ENCODE measurements at places on chromosomes 16 and 17.

DNA sequence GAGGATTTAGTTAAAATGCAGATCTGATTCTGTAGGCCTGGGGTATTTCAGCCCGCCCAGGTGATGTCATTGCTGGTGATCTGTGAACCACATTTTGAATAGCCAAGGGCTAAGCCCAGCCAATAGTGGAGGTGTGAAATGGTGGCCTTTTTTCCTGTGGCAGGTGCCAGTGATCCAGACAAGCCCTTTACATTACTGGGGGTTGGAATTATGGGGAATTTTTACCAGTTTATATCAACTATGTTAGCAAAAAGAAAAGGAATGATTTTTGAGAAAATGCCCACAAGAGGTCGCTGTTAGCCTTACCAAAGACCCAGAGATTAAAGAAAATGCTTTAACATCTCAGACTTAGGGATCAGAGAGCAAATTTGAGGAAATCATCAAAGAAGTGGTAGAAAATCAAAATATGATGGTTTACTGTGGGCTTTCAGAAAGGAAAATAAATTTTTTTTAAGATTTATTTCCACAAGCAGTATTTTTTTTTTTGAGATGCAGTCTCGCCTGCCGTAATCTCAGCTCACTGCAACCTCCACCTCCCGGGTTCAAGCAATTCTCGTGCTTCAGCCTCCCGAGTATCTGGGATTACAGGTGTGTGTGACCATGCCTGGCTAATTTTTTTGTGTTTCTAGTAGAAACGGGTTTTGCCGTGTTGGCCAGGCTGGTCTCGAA lies 3.9 kb downstream of the VPS35L start:
- DNase-seq = peak; percentile 40

GRCh38 chr17:40580140-40580539 lies 14.9 kb upstream of the CCR7 start:
- DNase-seq = no peak

- DNase-seq = no peak
Measured at GRCh38 chr17:30812218-30813177, 12.0 kb downstream of the CRLF3 start.

DNA sequence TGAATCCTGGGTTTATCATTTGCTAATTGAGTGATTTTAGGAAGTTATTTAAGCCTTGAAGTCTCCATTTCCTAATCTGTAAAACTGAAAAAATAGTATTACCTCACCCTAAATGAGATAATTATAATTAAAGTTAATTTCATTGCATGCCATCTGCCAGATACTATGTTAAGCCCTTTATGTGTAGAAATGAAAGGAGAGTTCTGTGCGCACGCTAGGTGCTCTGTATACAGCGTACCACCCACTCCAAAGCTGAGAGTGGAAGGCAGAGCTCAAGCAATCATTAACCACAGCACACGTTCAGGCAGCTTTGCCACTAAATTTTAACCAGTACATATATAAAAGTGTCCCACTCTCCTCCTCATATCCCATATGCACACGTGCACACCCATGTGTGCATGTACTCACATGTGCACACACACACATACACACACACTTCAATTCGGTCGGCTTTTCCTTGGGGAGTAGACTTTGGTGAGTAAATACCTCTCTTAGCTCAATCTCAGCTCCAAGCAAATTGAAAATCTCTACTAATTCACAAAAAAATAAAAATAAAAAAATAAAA lies 204.8 kb downstream of the GRIN2A start:
- peak; percentile 23 for DNase-seq

DNA sequence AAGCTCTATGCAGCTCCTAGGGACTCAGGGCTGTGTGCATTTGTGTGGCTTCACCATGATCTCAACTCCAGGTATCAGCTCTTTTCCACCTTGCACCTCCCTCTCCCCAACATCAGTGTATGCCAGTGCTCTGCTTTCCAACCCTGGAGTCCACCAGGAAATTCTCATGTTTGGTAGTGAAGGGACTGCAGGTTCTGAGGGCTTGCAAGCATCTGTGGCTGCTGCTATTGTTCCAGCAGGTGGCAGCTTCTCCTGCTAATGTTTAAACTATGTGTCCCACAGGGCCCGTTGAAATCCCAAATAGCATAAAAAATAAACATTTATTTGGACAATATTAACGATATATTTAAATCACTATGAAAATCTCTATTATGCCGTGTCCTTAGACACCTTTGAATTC lies 82.0 kb downstream of the RGS9 start:
- DNase-seq = no peak

GRCh38 chr16:35713762-35714650 lies 2254.6 kb downstream of the TP53TG3F start:
- DNase-seq = no peak

- no peak for DNase-seq
Measured at GRCh38 chr17:60039847-60040442, 38.8 kb downstream of the HEATR6 start.

DNA sequence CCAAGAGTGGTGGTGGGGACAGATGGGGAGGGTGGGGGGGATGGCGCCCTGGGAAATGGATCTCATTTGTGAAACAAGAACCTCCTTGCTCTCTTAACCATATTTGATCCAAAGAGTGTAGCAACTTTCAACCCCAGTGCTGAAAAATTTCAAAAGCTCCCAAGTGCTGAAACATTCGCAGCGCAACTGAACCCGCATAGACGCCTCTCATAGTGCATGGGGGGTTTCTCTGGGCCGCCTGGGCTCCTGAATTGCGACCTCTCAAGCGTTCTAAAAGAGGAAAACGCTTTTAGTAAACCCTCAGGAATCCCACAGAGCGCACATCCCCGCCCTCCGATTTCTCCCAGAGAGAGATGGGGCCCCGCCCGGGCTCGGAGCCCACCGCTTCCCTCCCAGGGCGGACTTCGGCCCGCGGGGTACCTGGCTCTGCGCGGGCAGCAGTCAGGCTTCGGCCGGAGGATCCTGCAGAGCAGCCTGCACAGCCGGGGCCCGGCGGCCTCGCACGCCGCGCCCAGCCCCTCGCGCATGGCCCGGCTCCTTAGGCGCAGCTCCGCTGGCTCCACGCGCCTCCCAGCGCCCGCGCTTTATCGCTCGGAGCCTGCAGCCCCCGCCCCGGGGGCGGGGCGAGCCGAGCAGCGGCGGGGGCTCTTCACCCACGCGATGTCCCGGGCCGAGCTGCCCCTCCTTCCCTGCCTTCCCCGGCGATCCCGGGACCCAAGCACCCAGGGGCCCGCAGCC lies 7.0 kb downstream of the NOS2 start:
- peak; percentile 90 for DNase-seq

DNA sequence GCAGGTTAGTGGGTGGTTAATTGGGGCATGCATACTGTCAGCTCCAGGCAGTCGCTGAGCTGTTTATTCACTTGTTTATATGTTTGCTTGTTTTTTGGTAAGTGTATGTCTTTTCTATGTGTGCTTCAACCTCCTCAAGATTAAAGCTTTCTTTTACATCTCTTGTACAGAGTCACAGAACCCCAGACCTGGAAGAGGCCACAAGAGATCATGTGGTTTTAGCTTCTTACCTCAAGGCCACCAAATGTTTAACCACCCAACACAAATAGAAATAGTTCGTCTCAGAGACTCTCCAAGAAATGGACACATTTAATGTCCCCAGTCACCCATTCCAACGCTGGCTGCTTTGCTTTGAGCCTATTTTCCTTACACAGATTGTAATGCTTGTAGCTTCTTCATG lies 11.8 kb upstream of the TMEM98 start:
- DNase-seq = no peak

DNA sequence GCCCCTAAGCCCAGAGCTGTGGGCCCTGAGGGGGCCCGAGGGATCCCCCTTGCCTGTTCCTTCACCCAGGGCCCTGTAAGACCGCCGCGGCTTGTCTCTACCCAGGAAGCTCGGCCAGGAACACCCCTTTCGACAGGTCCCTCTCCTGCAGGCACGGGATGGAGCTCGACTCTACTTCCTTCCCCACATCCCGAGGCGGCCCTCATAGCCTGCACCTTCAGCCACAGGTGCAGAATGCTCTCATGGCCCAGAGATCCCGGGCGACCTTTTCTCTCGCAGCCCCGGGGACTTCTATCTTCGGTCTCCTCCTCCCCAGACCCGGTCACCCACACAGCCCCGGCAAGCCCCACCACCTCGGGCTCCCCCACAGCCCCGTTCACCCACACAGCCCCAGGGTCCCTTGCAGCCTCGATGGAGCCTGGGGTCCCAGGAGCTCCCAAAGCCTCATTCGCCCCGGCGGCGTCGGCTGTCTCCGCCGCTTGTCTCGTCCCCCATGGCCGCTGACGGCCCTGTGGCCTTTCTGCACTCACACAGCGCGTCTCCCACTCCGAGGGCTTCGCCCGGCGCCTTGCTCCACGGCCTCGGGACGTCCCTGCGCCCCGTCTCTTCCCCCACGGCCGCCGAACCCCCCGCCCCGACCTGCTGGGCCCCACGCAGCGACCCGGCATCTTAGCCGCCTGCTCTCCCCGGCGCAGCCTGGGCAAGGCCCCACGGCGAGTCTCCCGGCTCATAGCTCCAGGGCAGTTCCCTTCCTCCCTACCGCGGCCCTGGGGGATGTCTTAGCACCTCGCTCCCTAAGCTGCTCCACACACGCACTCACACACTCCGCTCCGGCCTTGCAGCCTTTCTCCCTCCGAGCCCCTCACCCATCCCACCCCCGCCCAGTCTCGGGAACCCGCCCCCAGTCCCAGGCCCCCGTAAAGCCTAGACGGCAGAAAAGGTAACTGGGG lies 650 bp downstream of the KIAA0753 start:
- DNase-seq = peak; percentile 53

- DNase-seq = no peak
Measured at GRCh38 chr17:81386646-81387099, 8.6 kb upstream of the BAHCC1 start.

GRCh38 chr17:77772461-77772897 lies 186.0 kb upstream of the TNRC6C start:
- DNase-seq = peak; percentile 96

- DNase-seq = peak; percentile 85
Measured at GRCh38 chr16:9134739-9135138, 43.3 kb downstream of the HAPSTR1 start.

- no peak for DNase-seq
Measured at GRCh38 chr16:10599626-10600025, 19.2 kb upstream of the EMP2 start.

GRCh38 chr16:52912565-52913173 lies 140.0 kb downstream of the CHD9NB start:
- peak; percentile 70 for DNase-seq

DNA sequence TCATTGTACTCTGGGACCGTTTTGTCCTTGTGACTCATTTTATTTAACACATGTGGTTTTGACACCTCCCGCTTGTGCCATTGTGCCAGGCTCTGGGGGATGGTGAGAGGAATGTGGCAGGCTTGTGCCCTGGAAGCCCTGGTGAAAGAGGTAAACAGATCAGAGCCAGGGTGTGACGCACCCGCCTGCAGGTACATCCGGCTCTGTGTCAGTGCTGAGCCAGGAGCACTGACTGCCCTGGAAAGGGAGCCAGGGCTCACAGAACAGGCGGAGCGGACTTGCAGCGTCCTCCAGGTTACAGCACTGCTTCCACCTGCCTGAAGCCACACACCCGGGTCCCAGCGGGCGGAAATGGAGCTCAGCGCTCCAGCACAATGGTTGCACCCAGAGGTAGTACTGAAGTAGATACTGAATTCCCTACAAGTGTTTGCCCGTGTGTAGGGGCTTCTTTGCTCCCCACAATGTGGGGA lies 30.6 kb downstream of the CDRT15 start:
- no peak for DNase-seq

- peak; percentile 85 for DNase-seq
Measured at GRCh38 chr16:84084570-84085270, 32.0 kb downstream of the MBTPS1 start.

- DNase-seq = no peak
Measured at GRCh38 chr17:31510308-31511194, 119.1 kb downstream of the RAB11FIP4 start.

- no peak for DNase-seq
Measured at GRCh38 chr17:74778960-74779359, 2.8 kb upstream of the NAT9 start.

- DNase-seq = no peak
Measured at GRCh38 chr17:60901806-60902205, 224.2 kb downstream of the BCAS3 start.

DNA sequence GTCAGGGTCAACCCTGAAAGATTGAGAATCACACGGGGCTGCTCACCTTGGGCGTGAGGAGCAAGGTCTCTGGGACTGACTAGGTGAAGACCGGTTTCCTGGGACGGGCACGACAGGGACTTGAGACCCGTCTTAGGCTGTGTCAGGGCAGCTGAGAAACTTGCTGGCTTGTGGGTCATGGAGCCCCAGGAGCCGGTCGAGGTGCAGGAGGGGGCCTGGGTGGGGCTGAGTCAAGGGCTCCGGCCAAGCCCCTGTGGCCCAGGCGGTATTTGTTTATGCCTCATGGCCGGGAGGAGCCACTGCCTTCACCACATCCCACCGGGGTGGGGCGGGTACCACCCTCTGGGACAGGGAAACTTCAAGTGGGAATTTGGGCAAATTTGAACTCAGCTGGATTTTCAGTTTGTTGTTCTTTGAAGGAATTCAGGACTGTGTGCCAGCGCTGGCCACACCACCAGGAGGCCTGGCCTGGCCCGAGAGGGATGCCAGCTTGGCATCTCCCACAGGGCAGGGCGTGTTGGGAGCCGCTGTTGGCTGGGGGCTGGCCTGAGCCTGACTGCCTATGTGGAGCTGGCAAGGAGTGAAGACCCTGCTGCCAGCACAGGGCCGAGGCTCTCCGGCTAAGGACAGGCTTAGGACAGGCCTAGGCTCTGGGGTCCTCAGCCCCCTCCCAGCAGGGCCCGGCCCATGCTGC lies 116.1 kb downstream of the METRNL start:
- DNase-seq = peak; percentile 45

DNA sequence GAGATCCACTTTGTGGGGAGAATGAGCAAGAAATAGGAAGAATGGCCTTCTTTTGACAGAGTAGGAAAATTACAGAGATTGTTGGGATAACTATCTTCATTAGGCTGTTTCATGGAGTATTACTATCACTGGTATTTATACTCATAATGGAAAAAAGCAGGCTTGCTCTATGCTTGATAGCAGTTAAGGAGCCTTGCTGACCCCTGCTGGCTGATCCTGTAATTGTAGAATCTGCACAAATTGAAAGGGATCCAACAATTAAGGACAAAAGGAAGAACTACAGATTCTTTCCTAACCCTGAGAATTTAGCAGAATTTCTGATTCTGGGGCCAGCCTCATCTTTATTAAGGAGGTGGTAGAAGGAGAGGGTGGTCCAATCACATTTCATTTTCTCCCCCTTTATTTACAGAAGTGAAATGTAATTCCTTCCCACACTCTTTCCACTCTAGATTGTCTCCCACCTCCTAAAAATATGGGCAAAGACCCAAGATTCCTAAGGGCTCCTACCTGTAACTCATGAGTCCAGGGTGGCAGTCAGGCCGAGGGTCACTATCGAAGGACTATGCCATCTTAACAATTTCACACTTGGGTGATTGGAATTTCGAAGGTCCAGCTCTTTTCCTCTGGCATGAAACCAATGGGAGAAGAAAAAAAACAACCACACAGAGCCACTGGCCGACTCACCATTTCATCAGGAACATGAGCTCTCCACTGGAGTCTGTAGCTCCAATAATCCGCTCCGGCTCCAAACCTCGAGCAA lies 26.3 kb downstream of the NFE2L1 start:
- DNase-seq = peak; percentile 75

All from D341Med (cell line).